ENCODE measurements at places on chromosomes 12 and 14.

GRCh38 chr14:90647473-90648005 is 168.7 kb downstream of the TTC7B start:
- DNase-seq = no peak

DNA sequence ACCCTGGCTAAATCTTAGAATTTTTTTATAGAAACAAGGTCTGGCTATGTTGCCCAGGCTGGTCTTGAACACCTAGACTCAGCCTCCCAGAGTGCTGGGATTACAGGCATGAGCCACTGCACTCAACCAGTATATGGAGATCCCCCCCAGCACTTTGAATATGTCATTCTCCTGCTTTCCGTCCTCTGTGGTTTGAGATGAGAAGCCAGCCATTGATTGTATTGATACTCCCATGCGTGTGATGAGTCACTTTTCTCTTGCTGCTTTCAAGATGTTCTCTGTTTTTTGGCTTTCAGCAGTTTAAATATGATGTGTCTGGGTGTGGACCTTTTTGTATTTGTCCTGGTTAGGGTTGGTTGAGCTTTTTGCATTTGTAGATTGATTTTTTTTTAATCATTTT is 75.2 kb upstream of the DNM1L start:
- no peak for DNase-seq

GRCh38 chr12:53696285-53696654 is 20.4 kb upstream of the ATP5MC2 start:
- DNase-seq = peak; percentile 44

DNA sequence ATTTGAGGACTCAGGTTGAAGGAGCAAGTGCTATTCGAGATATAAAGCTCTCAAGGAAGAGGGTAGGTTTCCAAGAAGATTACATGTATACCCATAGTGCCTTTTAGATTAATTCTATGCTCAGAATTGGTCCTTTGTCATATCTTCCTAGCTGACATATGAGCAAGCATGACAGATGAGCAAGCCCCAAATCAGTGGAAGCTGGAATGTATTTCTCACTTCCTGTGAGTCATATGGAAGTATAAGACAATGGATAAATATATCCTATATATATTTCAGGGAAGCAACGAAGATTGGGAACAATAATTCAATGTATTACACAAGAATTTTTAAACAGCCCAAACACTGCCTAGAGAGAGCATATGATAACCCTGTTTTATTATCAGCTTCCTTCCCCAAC is 674.1 kb upstream of the ATXN7L3B start:
- DNase-seq = no peak

GRCh38 chr14:98633380-98633779 is 638.6 kb downstream of the BCL11B start:
- no peak for DNase-seq

Measured in neural crest cell (in vitro differentiated cells).